ENCODE measurements at places on chromosomes 12 and 14.

GRCh38 chr14:55028066-55028465, 1.0 kb downstream of the SOCS4 start:
- peak; percentile 40 for DNase-seq

- DNase-seq, result peak; percentile 78
Observed at GRCh38 chr14:75277815-75278421, 710 bp upstream of the FOS start.

- no peak for DNase-seq
Observed at GRCh38 chr12:67483871-67484554, 164.5 kb upstream of the DYRK2 start.

- no peak for DNase-seq
Observed at GRCh38 chr12:58557661-58558060, 362.6 kb downstream of the LRIG3 start.

- DNase-seq, result no peak
Observed at GRCh38 chr12:12521044-12521485, 41.6 kb downstream of the DUSP16 start.

- no peak for DNase-seq
Observed at GRCh38 chr14:92754966-92755365, 6.5 kb upstream of the LGMN start.

GRCh38 chr12:2387103-2387834, 334.5 kb downstream of the CACNA1C start:
- DNase-seq, result no peak

DNA sequence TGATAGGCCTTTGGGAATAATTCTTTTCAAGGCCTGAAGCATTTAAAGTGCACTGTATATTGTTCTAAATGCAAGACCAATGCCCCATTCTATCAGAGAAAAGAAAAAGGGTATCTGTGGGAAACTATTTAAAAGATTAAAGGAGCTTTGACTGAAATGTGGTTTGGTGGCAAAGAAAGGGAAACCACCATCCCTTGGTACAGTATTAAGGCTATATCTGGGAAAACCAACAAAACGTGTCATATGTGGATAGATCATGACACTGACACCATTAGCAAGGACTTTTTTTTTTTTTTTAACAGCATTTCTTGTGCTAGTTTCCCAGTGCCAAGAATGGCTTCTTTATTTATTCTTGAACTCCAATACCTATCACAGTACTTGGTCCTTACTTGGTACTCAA, 890.7 kb downstream of the DIO2 start:
- no peak for DNase-seq

DNA sequence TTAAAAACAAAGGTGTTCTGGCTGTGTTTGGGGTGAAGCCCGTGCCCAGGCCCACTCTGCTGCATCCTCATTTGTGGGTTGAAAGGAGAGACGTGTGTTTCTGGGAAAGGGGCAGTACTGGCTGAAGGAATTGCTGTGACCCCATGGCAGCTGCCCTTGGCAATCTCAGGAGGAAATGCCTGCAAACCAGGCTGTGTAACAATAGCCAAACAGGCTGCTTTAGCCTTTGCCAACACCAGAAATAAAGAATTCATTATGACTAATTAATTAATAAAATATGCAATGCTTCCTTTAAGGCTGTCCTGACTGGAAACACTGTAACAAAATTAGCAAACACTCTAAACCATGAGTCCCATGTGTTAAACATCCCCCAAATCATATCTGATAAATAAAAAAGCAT, 53.0 kb upstream of the KRR1 start:
- peak; percentile 82 for DNase-seq

GRCh38 chr12:13530966-13531365, 334.4 kb downstream of the EMP1 start:
- DNase-seq, result no peak

DNA sequence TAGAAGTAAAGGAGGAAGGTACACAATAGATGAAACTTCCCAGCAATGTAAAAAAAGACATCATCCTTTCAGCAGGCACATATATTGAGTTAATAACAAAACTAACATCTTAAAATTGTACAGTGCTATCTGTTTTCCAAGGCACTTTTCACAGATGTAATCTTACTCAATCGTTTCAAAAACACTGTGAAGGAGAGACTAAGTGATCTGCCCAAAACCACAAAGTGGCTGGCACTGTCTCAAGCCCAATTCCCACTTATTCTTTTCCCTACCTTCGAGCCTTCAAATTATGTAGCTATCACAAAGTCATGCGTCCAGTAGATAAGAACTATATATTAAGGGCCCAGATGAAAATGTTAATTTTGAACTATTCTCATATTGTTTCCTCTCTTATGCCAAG, 193.6 kb upstream of the RASSF8 start:
- DNase-seq, result no peak

DNA sequence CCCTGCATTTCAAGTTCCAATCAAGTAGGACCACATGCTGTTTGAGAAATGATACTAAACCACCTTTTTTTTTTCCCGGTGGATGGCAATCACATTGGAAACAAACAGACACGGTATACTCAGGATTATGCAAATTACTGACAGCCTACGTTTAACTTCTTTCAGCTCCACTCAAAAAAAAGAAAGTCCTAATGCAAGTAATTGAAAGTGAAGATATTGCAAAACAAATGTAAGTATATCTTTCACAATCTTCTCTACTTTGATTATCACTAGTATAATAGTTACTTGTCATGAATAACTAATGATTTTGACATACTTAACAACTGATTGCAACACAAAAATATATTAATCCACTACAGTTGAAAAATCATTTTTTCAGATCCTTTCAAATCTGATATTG, 2.6 kb upstream of the OSBPL8 start:
- DNase-seq, result no peak

GRCh38 chr14:34030864-34031263, 80.0 kb upstream of the EGLN3 start:
- DNase-seq, result no peak

- no peak for DNase-seq
Observed at GRCh38 chr12:4535871-4536270, 2.8 kb upstream of the RAD51AP1 start.

GRCh38 chr14:100567877-100568163, 19.4 kb downstream of the BEGAIN start:
- DNase-seq, result no peak

DNA sequence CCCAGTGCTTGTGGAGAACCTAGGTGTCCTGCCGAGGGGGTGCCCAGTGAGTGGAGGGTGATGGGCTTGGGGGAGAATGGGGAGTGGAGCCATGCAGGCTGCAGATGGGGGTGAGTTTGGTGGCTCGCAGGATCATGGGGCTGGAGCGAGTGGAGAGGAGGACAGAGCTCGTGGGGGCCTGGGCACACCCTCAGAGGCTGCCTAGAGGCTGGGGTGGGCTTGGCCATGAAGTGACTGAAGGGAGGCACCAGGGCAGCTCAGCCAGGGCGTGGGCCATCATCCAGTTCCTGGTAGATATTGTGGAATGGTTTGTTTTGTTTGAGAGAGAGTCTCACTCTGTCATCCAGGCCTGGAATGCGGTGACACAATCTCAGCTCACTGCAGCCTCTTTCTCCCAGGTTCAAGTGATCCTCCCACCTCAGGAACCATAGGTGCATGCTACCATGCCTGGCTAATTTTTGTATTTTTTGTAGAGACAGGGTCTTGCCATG, 43.4 kb upstream of the AMN start:
- no peak for DNase-seq

- DNase-seq, result no peak
Observed at GRCh38 chr14:75630695-75631452, 29.8 kb downstream of the ERG28 start.

DNA sequence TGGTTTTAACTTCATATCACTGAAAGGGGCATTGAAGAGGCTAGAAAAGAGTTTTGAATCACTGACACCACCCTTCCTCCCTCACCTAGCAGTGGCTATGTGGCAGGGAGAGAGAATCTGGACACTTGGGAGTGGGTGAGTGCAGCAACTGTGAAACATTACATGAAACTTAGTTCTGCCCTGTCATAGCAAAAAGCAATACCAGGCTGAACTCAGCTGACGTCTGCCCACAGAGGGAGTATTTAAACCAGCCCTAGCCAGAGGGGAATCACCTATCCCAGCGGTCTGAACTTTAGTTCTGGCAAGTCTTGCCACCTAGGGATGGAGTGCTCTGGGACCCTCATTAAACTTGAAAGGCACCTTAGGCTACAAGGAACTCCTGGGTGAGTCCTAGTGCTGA, 20.7 kb upstream of the UNC79 start:
- DNase-seq, result no peak

GRCh38 chr14:49553892-49554291, 32.3 kb downstream of the RPS29 start:
- no peak for DNase-seq

DNA sequence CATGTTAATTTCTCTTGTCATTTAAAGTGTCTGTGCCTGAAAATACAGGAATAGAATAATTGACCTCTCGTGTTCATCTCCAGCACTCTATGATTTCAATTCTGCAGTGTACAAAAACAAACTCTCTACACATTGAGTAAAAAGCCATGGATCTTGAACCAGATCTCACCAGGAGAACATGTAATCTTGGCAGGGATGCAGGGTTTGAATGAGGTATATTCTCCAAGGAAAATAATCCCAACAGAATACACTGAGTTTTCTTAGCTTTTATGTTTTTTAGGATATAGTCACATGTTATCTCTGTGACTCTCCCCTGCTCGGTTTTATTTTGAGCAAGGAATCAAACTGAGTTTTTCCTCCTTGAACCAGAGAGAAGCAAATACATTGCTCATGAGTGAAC, 224.7 kb downstream of the PIK3C2G start:
- no peak for DNase-seq

DNA sequence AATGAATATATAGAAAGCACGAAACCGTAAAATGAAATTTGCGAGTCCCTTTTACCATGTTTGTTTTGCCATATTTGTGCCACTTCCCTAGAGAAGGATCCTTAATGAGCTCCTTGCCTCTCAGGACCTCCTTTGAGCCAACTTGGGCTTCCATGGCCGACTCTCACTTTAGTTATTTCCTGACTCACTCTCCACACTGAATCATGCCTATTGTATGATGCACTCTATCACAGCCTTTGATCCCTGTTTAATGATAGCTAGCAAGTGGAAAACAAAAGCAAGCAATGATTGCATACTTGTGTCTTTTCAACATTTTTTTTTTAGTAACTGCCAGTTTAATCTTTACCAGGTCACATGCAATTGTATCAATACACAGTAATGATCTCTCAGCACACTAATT, 153.2 kb downstream of the CCER1 start:
- peak; percentile 54 for DNase-seq

- no peak for DNase-seq
Observed at GRCh38 chr12:130677957-130678558, 38.0 kb downstream of the RIMBP2 start.

- peak; percentile 54 for DNase-seq
Observed at GRCh38 chr14:54174457-54174856, 217.8 kb upstream of the BMP4 start.

All from endothelial cell of umbilical vein (primary cell).